Psoas muscle (tissue), 8 donors: ENCODE measurements at places on chromosomes 6 and 20. TPM values are rescaled to one million over a fixed set of nuclear protein-coding genes. Genes with fewer than 3 reads are reported as not detected.
A peak's percentile ranks its signal among the peaks of the same experiment; 100 is the strongest.

DNA sequence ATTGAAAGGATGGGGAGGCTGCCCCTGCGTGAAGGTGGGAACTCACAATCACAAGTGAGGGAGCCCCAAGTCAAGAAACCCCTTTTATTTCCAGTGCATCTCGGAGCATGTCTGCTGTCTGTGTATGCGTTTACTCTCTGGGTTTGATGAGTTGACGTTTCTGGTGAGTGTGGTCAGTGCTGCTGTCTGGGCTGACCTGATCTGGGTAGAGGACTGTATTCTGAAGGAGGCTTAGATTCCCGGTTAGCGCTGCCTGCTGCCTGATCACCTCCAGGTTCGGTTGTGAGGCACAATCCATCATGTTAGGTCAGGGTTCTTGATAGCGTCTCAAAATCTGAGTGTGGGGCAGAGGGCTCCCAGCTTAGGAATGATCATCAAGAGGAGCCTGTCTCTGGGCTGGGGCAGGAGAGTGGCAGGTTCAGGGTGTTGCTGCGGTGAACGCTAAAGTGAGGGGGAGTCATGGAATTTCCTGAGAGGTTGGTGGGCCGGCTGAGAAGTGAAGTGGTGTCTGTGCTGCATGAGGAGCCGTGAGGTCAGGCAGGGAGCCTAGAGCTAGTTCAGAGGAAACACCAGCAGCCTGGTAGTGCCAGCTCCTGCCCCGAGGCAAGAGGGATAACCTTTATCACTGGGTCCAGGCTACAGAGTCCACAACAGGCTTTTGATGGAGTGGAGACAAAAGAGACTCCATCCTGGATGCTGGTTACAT is 225.3 kb upstream of the CST7 start:
- DNase-seq = no peak

- peak; percentile 25 for DNase-seq
These were observed 16.5 kb upstream of the HLA-A start for GRCh38 chr6:29925727-29926412.

GRCh38 chr6:70264306-70264705 is 38.6 kb downstream of the COL9A1 start:
- no peak for DNase-seq

- DNase-seq = no peak
These were observed 74.2 kb upstream of the QKI start for GRCh38 chr6:163340201-163340887.

- peak; percentile 20 for DNase-seq
These were observed 151.7 kb upstream of the AKAP12 start for GRCh38 chr6:151087861-151088598.

GRCh38 chr6:151323791-151324487 is 67.4 kb downstream of the ZBTB2 start:
- peak; percentile 90 for DNase-seq

- DNase-seq = peak; percentile 80
These were observed 91.3 kb upstream of the PRDM1 start for GRCh38 chr6:105994591-105995390.

GRCh38 chr6:160934157-160934556 is 57.4 kb upstream of the MAP3K4 start:
- no peak for DNase-seq

DNA sequence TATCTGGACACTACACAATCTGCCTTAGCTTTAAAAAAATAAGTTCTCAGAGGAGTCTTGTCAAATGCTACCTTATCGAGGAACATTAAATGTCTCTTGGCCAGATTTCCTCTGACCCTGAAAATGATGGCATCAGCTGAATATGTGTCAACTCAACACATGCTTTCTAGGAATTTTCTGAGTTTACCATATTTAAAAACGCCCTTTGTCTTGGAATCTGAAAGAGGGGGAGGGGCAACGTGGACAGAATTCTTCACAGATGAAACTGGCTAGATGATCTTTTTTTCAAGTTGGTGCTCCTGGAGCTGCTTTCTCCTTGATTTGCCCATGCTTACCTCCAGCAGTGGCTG is 5.1 kb downstream of the SOX4 start:
- no peak for DNase-seq

- no peak for DNase-seq
These were observed 31.9 kb downstream of the HLA-DPB1 start for GRCh38 chr6:33107641-33108040.

DNA sequence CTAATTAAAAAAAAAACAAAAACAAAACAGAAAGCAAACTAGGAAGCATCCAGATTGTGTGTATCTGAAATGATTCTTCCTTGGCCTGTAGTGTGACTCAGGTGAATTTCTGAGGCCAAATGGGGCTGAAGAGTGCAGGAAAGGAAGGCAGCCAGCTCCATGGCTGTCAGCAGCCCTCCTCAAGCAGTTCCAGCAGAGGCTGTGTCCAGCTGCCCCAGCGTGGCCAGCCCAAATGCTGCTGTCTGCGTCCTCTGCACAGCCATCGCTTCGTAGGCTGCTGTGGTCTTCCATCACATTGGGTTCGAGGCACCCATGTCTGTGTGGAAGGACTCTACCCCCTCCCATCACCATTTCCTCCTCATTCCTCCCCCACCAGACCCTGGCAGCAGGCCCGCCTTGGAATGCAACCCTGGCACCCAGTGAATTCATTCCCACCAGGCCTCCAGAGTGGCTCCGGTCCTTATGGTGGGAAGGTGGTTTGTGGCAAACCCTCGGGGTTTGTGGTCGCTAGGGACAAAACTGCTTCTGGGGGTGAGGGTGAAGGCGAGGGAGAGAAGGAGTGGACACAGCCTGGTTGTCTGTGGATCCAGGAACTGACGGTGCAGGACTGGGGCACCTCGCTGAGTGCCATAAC is 81.5 kb downstream of the MYLK4 start:
- no peak for DNase-seq

GRCh38 chr6:74152096-74152675 is 456.2 kb downstream of the CD109 start:
- DNase-seq = no peak

DNA sequence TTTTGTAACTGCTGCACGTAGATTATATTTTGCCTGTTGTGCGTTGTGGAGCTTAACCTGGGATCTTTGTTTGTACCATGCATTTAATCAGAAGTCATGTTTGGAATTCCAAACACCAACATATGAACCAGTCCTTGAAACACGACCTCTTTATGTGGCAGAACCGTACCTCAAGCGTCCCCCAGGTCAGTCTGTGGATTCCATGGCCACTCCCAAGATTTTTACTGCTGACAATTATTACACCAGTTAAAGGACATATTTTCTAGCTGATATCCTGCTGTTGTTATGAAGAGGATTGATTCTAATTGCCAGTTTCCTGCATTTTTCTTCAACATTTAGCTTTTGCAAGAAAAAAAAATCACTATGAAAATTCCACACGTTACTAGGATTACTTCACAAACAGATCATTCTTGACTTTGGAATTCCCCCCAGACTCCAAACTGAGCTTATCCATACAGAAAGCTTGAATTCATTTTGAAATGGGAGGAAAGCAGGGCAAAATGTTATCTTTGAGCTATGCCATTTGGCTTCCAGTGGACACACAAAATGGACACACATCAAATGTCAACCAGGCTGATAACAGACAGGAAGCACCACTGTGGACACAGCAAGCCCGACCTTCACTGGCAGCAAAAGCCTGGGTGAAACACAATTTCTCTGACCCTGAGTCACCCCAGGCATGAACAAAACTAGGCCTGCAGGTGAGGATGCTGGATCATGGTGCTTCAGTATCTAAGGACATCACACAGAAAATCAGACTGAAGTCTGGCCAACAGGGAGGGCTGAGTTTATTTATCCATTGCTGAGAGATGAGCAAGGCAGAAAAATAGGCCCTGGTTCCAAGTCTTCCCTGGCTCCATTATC is 542.9 kb upstream of the JAG1 start:
- DNase-seq = no peak

- DNase-seq = no peak
These were observed 22.2 kb upstream of the MRPS10 start for GRCh38 chr6:42239736-42240375.

DNA sequence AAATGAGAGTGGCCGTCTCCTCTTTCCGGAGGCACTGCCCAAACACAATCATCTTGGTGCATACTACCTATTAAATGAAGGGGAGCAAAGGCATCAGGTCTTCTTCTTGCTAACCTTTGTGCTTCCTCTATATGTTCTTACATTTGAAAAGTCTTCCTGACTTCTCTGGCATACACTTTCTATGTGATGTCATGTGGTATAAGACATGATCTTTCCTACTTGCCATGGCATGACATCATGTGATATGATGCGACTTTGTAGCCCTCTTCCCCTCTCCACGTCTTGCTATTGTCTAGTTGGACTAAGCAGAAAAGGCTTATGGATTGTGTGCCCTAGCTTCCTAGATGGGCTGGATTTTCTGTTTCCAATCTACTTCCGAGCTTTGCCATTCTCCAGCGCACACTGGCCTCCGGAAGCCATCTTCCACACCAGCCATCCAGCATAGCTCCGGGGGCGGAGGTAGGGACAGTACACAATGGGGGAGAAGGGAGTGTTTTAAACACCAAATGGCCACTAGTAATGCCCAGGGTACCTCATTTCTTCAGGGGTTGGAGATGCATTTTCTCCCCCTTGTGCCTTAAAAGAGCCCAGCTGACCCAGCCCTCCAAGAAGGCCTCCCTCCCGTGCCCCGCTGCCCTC is 8.8 kb upstream of the NEDD9 start:
- DNase-seq = no peak

DNA sequence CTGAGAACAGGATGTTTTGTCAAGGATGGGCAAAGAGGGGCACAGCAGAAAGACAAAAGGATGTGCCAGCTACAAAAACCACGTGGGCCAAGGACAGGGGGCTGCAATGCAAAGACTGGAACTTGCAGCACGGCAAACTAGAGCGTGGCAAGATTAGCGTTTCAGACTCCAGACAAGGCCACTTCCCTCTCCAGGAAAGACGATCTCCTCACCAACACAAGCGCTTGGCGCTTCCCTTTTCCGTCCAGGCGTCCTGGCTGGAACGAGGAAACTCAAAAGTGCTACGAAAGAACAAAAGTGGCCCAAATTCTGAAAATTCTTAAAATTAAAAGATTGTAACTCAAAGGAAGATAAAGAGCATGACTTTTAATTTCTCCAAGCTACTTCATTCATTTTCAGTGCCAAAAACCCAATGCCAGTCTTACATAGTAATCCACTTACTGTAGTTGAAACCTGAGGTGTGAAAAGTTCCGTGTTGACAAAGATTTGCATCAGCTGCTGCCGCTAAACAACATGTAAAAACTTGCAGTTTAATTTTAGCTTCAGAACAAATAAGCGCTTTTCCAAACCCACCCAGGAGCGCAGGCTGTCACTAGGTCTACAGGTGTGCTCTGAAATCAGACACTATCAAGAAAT is 207.1 kb upstream of the RREB1 start:
- no peak for DNase-seq

- no peak for DNase-seq
These were observed 19.1 kb downstream of the IPCEF1 start for GRCh38 chr6:154337406-154338005.

GRCh38 chr6:166815629-166816028 is 140.7 kb downstream of the RNASET2 start:
- no peak for DNase-seq

- DNase-seq = no peak
These were observed 519.2 kb upstream of the NOX3 start for GRCh38 chr6:155974811-155975323.

GRCh38 chr20:62267543-62267942 is 29.2 kb downstream of the OSBPL2 start:
- peak; percentile 67 for DNase-seq

DNA sequence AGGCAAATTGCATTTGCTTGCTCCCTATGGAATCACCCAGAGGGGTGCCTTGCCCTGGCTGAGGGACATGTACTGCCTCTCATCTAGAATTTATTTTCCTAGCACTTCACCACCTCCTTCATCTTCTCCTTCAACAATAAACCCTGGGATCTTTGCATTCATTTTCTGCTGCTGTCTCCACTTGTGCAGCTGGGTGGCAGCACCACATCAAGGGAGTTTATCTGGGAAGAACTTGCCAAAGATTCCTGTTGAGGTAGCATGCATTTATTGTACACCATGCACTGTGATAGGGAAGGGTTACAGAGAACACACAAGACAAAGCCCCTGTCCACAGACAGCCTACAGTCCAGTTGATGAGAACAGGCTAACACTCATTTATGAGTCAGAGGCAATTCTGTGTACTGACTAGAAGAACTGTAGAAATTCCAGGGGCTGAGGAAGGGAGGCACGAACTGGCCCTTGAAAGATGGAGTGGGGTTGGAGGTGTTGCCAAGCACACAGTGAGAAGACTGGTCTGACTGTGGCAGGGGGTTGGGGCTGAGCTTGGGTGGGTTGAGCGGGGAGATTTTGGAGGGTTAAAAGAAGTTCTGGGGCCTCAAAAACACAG is 17.5 kb downstream of the C20orf173 start:
- DNase-seq = peak; percentile 14

DNA sequence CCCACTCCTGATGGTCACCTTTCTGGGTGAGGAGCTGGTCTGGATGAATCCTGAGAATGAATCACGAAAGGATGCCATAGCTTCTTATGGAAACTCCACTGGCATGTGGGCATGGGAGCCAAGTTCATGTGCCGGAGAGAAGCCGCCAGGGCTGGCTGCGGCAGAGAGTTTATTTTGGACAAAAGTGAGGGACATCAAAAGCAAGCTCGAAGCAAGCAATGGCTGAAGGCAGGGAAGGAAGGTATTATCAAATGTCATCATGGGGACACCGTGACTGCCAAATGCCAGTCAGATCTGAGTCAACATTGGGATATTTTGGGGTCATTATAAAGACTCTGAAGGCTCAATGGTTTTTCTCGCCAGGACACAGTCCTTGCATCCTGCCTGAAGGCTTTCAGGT is 249.1 kb downstream of the QKI start:
- DNase-seq = no peak

GRCh38 chr6:70738028-70738427 is 70.3 kb downstream of the SMAP1 start:
- no peak for DNase-seq

GRCh38 chr6:129730477-129731165 is 20.6 kb upstream of the ARHGAP18 start:
- no peak for DNase-seq

- no peak for DNase-seq
These were observed 11.1 kb upstream of the MAPK13 start for GRCh38 chr6:36119209-36119608.

SNX5 gene
- total RNA-seq = 59.8 TPM

FITM2 gene
- total RNA-seq = 12.0 TPM

PHACTR1 gene
- 1.4 TPM for total RNA-seq

KIF25 gene
- 0.43 TPM for total RNA-seq

SHLD1 gene
- 6.7 TPM for total RNA-seq

GNMT gene
- 0.74 TPM for total RNA-seq

PAX1 gene
- 0.38 TPM for total RNA-seq

CCM2L gene
- 7.3 TPM for total RNA-seq

CPXM1 gene
- 0.27 TPM for total RNA-seq

ADGRF5 gene
- 18.7 TPM for total RNA-seq

CFAP206 gene
- not detected for total RNA-seq

ZKSCAN4 gene
- 1.9 TPM for total RNA-seq
